SK-N-SH treated with all-trans-retinoic acid at 6 μM for 48 hours (cell line): ENCODE measurements at places on chromosomes 13 and 19.

GRCh38 chr19:4553092-4553695 is 6.3 kb downstream of the SEMA6B start:
- no peak for ATAC-seq

- ATAC-seq: peak; percentile 64; the same call in 1 of the 3 replicates
These were observed 178.4 kb downstream of the FGF9 start for GRCh38 chr13:21849323-21849722.

DNA sequence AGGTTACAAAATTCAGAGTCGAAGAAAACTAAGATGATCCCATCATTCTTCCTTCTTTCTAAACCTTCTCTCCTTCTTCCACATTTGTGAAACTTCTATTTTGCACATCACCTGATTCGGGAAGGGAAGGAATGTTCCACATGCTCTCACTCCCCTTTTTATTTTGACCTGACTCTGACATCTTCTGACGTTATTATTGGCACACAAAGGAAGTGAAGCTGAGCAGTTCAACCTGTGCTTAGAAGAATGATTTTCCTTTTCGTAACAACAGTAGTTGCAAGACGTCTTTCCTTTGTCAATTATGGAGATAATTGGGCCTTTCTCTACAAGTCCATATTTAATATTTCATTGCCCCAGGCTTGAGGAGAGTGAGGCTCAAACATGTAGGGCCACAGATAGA is 18.0 kb downstream of the FAM124A start:
- ATAC-seq: no peak

GRCh38 chr19:53875602-53876325 is 6.2 kb upstream of the PRKCG start:
- ATAC-seq: no peak

GRCh38 chr13:93001866-93002461 is 224.6 kb upstream of the GPC6 start:
- ATAC-seq: no peak

DNA sequence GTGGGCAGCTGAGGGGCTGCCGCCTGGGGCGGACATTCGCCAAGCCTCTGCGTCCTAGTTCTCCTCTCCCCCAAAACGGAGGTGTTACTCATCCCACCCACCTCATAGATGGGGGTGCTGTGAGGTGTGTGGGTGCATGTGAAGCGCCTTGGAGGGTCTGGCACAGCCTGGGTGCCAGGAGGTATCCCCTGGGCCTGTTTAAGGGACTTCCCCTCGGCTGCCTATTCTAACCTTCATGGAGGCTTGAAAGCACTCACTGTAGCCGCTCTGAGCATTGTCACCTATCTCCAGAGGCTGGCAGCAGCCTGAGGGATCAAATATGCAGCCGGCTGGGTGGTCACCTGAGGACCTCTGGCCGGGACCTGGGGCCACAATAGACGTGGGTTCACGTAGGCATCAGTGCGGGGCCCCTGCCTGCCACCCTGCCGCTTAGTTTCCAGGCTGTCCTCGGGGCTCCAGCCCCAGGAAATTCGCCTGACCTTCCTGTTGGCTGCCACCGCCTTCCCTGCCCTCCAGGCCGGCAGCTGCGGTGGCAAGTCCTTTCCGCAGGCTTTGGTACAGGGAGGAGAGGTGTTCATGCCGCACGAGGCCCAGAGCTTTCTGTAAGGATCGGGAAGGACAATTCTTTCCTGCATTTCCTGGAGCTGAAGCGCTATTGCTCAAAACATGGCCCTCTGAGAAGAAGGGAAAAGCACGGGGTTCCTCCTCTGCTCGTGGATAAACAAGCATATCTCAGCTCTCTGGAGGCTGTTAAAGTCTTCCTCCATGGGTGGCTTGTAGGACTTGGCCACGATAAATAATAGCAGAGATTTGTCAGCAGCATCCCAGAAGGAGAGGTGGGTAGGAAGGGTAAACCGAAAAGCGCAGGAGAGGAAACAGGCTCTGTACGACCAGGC is 4.6 kb downstream of the COL4A2 start:
- ATAC-seq: no peak

GRCh38 chr13:35131471-35131870 is 189.4 kb downstream of the NBEA start:
- no peak for ATAC-seq

DNA sequence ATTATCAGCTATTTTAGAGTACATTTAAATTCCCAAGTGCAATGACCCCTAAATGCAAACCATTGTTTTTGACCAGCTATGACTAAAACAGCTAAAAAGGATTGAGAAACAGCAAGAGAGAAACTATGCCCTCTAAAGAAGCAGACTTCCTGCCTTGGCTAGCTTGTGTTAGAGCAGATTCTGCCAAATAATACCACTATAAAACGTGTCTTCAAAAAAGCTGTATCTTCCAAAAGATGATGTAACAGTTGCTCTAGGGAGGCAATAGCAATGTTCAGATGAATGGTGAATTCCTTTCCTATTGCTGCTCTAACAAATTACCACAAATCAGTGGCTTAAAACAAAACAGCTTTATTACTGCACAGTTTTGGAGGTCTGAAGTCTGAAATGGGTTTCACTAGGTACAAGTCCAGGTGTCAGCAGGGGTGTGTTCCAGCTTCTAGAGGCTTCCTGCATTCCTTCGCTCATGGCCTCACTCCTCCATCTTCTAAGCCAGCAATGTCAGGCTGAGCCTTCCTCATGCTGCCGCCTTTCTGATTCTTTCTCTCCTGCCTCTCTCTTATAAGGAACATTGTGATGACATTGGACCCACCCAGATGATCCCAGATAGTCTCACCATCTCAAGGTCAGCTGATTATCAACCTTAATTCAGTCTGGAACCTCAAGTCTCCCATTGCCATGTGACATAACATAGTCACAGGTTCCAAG is 84.5 kb downstream of the LRRC63 start:
- ATAC-seq: peak; percentile 64

- no peak for ATAC-seq
These were observed 8.5 kb upstream of the ABHD17A start for GRCh38 chr19:1893791-1894190.

DNA sequence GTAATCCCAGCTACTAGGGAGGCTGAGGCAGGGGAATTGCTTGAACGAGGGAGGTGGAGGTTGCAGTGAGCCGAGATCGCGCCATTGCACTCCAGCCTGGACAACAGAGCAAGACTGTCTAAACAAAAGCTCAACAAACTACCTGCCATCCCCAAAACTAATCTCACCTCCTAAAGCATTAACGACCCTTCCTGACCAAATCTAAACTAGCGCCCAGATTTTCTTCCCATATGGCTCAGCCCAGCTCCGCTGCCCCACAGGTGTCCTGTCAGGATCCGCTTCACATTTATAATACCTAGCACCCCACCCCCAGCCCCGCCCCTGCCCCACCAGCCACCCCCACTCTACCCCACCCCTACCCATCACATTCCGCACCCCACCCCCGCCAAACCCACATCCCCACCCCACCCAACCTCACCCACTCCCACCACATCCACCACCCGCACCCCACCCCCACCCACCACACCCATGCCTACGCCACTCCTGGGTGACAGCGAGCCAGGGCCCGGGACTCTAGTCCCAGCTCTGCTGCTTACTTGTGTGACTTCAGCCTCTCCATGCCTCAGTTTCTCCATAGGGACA is 599 bp downstream of the C19orf12 start:
- peak; percentile 14 for ATAC-seq

DNA sequence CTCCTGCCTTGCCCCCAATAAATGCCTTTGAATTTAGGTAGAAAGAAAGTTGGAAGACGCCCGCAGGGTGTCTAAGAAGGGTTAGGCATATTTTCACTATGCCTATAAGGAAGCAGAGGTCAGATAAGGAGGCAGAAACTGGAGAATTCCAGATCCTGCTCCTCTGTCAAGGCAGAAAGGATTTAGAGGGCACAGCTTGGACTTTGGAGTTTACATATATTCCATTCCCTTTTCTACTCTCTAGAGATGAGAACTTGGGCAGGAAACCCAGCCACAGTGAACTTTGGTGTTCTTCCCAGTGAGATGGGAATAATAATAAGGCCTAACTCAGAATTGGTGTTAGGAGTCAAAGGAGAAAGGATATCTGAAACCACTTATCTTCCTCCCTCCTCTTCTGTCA is 37.4 kb downstream of the CCNE1 start:
- ATAC-seq: no peak

GRCh38 chr13:75151081-75151643 is 330.8 kb downstream of the TBC1D4 start:
- ATAC-seq: peak; percentile 24; the same call in 2 of the 3 replicates
